SJCRH30 (cell line): ENCODE measurements at places on chromosomes 2 and 18.

DNA sequence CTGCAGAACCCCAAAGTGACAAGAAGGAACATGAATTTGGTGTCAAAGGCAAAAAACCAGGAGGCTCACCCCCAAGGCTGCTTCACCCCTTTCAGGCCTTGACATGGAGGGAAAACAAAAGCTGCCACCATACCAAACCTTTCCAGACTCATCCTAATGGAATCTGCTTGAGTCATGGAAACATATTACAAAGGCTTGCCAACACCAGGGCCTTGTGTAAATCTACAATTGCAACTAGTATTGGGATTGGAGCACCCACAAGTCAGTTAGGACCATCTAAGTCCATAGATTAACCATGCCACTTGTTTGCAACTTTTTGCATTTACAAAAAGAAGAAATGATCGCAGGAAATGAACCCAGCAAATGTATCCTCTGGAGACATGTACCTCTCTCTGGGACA, 297.6 kb downstream of the CDCA7 start:
- H3K27me3 ChIP-seq, result no peaks in the 10 kb centered on the region
- peak overlapping the region; percentile 60 for H3K27ac ChIP-seq
- no peak for DNase-seq
- no peak overlapping the region for H3K4me3 ChIP-seq
- no peaks in the 10 kb centered on the region for H3K36me3 ChIP-seq

GRCh38 chr2:181356526-181357130, 100.6 kb upstream of the ITGA4 start:
- H3K36me3 ChIP-seq, result no peaks in the 10 kb centered on the region
- H3K27ac ChIP-seq, result no peak overlapping the region
- no peaks in the 10 kb centered on the region for H3K4me1 ChIP-seq
- no peaks in the 10 kb centered on the region for H3K27me3 ChIP-seq
- no peak overlapping the region for H3K4me3 ChIP-seq

DNA sequence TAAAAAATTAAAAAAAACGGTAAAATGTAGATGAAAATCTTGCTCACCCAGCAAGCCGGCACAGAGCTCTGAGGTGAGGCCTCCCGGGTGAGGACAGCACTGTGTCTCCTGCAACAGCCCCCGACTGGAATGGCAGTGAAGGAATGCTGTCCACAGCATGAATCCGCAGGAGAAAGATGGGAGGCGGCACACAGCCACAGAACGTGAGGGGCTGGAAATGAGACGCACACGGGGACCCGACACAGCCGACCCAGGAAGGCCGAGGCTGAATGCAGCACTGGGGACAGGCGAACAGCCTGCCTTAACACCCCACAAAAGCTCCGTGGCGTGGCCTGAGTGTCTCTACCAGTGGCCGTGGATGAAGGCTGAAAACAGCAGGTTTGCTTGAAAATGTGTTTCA, 34.7 kb downstream of the BOK start:
- H3K4me3 ChIP-seq, result no peak overlapping the region
- no peak overlapping the region for H3K27ac ChIP-seq
- no peaks in the 10 kb centered on the region for H3K27me3 ChIP-seq
- no peak for DNase-seq
- peaks cover 18% of the 10 kb centered on the region for H3K36me3 ChIP-seq

GRCh38 chr2:175003875-175004729, 1.1 kb downstream of the CHN1 start:
- H3K4me3 ChIP-seq, result peak overlapping the region; percentile 90
- H3K27ac ChIP-seq, result peak overlapping the region; percentile 35; the same call in 1 of the 2 replicates
- H3K36me3 ChIP-seq, result no peaks in the 10 kb centered on the region
- peak; percentile 55 for DNase-seq
- H3K4me1 ChIP-seq, result peaks cover 14% of the 10 kb centered on the region

GRCh38 chr2:65999796-66000195, 435.1 kb upstream of the MEIS1 start:
- no peak overlapping the region for H3K4me3 ChIP-seq
- no peaks in the 10 kb centered on the region for H3K4me1 ChIP-seq
- H3K27ac ChIP-seq, result no peak overlapping the region
- H3K27me3 ChIP-seq, result peaks cover 3% of the 10 kb centered on the region; the same call in 1 of the 2 replicates

GRCh38 chr2:170530284-170530745, 184.8 kb upstream of the SP5 start:
- H3K27me3 ChIP-seq, result no peaks in the 10 kb centered on the region
- H3K27ac ChIP-seq, result peak overlapping the region; percentile 26
- peak overlapping the region; percentile 5 for H3K4me3 ChIP-seq
- H3K4me1 ChIP-seq, result peaks cover 14% of the 10 kb centered on the region
- H3K36me3 ChIP-seq, result no peaks in the 10 kb centered on the region
- peak; percentile 95 for DNase-seq

- H3K4me1 ChIP-seq, result no peaks in the 10 kb centered on the region
- H3K27ac ChIP-seq, result no peak overlapping the region
- H3K27me3 ChIP-seq, result peaks cover 11% of the 10 kb centered on the region
- no peaks in the 10 kb centered on the region for H3K36me3 ChIP-seq
Measured at GRCh38 chr2:191152482-191153240, 1.9 kb upstream of the STAT4 start.

GRCh38 chr2:129458436-129458835, 521.0 kb upstream of the RAB6C start:
- no peaks in the 10 kb centered on the region for H3K27me3 ChIP-seq
- peaks cover 25% of the 10 kb centered on the region for H3K4me1 ChIP-seq
- DNase-seq, result peak; percentile 87
- peak overlapping the region; percentile 22 for H3K4me3 ChIP-seq
- H3K27ac ChIP-seq, result peak overlapping the region; percentile 86

DNA sequence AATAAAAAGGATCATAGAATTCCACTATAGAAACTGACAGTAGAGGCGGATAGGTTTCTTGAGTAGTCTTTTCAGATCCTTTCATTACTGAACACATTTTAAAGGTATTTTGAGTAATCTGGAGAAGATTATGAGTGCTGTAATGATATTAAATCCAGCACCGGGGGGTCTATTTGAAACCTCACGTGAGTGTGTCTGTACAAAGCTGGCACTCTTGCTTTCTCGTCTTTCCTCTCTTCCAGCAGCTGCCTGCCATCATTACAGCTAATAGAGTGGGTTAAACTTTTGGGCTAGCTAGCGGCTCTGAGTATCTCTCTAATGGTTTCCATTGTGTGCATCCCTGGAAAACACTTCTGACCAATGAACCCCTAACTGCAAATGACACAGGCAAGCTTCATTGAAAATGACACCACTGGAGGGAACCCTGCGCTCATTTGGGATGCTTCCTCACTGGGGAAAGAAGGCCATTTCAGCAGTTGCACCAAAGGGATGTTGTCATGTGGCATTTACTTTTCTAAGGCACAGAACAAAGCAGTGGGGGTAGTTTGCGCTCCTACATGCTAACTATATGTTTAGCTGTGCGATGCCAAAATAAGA, 101.0 kb downstream of the HRH4 start:
- H3K36me3 ChIP-seq, result no peaks in the 10 kb centered on the region
- no peak for DNase-seq
- H3K4me1 ChIP-seq, result no peaks in the 10 kb centered on the region

- H3K27ac ChIP-seq, result no peak overlapping the region
- no peak for DNase-seq
- H3K27me3 ChIP-seq, result no peaks in the 10 kb centered on the region
- H3K4me1 ChIP-seq, result peaks cover 44% of the 10 kb centered on the region
- H3K36me3 ChIP-seq, result no peaks in the 10 kb centered on the region
- no peak overlapping the region for H3K4me3 ChIP-seq
Measured at GRCh38 chr2:18151237-18151636, 272.8 kb downstream of the KCNS3 start.

GRCh38 chr2:210318486-210318885, 3.5 kb upstream of the MYL1 start:
- no peaks in the 10 kb centered on the region for H3K27me3 ChIP-seq
- no peaks in the 10 kb centered on the region for H3K36me3 ChIP-seq
- H3K27ac ChIP-seq, result peak overlapping the region; percentile 85
- peaks cover 20% of the 10 kb centered on the region for H3K4me1 ChIP-seq

DNA sequence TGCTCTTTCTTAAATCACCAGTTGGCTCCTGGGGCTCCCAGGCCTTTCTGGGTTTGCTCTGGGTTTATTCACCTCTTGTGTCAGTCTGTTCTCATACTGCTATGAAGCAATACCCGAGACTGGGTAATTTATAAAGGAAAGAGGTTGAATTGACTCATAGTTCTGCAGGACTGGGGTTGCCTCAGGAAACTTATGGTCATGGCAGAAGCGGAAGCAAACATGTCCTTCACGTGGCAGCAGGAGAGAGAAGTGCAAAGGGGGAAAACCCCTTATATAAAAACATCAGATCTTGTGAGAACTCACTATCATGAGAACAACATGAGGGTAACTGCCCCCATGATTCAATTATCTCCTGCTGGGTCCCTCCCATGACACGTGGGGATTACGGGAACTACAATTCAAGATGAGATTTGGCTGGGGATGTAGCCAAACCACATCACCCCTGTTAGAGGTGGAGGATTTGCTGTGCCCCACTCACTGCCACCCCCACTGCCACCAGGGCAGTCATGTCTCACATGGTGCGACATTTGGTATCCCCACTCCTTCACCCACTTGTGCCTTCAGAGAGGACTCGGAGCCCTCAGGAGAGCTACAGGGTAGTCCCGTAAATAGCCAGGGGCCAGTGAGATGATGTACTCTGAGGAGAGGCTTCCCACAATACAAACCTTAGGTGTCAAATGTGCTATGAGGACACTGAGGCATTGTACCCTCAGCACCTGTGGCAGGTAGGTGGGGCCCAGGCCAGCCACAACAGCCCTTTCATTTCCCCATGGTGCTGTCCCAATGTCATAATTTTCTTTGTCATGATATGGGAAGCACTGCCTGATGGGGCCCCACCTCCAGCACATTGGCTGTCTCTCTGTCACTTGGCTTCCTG, 35.7 kb downstream of the CDC42EP3 start:
- H3K36me3 ChIP-seq, result peaks cover 8% of the 10 kb centered on the region
- no peak for DNase-seq
- H3K4me3 ChIP-seq, result no peak overlapping the region
- H3K27me3 ChIP-seq, result no peaks in the 10 kb centered on the region

- H3K27ac ChIP-seq, result no peak overlapping the region
- no peak for DNase-seq
- H3K36me3 ChIP-seq, result no peaks in the 10 kb centered on the region
Measured at GRCh38 chr18:79917169-79917852, 34.1 kb downstream of the SLC66A2 start.

DNA sequence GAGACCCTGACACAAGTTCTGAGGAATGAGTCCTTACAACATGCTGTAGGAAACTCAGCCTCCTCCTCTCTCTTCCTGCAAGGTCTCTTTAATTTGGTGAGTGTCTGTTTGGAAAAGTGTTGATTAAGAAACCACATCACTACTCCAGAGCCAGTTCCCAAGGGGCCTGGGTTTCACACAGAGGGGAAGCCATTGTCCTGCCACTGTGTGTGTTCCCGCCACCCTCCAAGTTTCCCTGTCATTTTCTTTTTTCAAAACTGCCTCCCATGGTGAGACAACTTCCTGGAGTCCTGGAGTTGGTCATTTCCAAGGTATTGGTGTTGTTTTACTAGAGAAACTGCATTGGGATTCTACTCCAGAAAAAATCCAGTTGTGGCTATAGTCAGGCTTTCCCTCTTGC, 232.0 kb upstream of the PARD3B start:
- H3K27me3 ChIP-seq, result no peaks in the 10 kb centered on the region
- H3K4me1 ChIP-seq, result no peaks in the 10 kb centered on the region
- H3K36me3 ChIP-seq, result no peaks in the 10 kb centered on the region

DNA sequence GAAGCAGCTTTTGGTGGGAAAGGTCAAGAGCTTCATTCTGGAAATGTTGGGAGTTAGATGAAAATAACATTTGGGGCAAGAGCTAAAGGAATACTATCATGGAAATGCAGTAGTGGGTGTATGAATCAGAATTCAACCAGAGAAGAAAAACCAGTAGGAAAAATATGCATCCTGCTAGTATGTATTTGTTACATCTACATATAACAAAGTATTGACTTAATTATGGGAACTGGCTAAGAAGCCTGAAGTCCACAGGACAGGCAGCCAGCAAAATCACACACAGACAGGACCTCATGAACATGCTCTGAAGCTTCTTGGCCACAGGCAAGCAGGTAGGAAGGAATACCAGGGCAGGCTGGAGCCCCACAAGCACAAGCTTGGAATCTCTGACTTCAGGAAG, 185.8 kb downstream of the FBXO15 start:
- no peaks in the 10 kb centered on the region for H3K27me3 ChIP-seq
- no peaks in the 10 kb centered on the region for H3K36me3 ChIP-seq
- H3K27ac ChIP-seq, result no peak overlapping the region
- H3K4me1 ChIP-seq, result no peaks in the 10 kb centered on the region

GRCh38 chr18:32576296-32576916, 105.7 kb upstream of the GAREM1 start:
- H3K27ac ChIP-seq, result no peak overlapping the region
- no peaks in the 10 kb centered on the region for H3K36me3 ChIP-seq
- H3K27me3 ChIP-seq, result no peaks in the 10 kb centered on the region
- no peaks in the 10 kb centered on the region for H3K4me1 ChIP-seq
- no peak overlapping the region for H3K4me3 ChIP-seq

DNA sequence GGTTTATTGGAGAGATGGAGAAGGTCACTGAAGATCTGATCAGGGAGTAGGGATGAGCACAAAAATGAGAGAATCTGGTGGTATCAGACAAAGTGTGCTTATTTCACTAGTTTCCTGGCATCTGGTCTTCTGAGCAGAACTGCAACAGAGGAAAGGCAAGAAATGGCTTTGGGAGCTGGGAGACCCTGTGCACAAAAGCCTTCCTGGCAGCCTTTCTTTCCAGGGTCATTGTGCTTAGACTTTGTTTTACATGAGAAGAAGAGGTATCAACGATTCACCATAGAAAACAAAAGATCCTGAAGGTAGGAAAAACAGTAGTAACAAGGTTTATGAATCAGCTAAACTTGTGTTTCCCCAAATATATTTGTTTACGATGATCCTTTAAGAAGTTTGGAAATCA, 162.9 kb downstream of the CNTNAP5 start:
- H3K36me3 ChIP-seq, result no peaks in the 10 kb centered on the region
- H3K27ac ChIP-seq, result no peak overlapping the region
- H3K4me3 ChIP-seq, result no peak overlapping the region
- no peaks in the 10 kb centered on the region for H3K27me3 ChIP-seq

DNA sequence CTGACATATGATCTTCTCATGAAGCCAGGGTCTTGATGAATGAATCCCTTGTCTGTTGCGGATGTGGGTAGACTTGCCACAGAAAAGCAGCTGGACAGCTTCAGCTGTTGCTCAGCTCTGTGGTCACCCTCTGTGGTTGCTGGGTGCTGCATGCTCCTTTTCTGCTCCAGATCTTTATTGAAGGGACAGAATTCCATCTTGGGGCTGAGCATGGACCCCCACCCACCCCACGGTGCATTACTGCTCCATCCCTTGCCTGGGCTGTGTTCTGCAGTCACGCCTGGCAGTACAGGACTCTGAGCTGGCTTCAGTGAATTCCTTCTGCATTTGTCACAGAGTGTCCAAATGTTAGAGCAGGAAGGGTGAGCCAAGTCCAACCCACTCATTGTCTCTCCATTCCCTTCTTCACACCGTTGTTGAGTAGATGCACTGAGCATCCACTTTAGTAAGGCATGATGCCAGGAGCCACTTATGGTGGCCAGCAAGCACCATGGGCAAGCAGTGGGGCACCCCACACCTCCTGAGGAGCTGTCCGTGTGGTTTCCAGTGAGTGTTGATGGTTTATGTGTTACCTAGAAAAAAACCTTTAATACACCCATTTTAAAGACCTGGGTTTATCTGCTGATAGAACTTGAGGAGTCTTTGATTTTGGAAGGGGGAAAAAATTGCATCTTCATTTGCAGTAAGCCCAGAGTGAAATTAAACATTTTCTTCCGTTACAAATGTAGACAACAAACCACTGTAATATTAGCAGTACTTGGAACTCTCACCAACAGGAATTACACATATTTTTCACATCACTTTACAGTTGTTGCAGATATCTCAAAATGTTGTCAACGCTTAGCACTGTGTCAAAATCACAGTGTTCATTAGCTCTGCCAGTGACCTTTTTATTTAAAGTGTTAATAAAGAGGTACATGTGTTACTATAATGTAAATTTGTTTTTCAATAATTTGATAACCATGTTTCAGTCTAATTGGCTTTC, 14.7 kb upstream of the ITGB6 start:
- no peaks in the 10 kb centered on the region for H3K36me3 ChIP-seq
- DNase-seq, result peak; percentile 99
- peaks cover 38% of the 10 kb centered on the region for H3K4me1 ChIP-seq
- no peaks in the 10 kb centered on the region for H3K27me3 ChIP-seq
- H3K4me3 ChIP-seq, result peak overlapping the region; percentile 15
- peak overlapping the region; percentile 94 for H3K27ac ChIP-seq
